ENCODE measurements at places on chromosomes 4 and X.

DNA sequence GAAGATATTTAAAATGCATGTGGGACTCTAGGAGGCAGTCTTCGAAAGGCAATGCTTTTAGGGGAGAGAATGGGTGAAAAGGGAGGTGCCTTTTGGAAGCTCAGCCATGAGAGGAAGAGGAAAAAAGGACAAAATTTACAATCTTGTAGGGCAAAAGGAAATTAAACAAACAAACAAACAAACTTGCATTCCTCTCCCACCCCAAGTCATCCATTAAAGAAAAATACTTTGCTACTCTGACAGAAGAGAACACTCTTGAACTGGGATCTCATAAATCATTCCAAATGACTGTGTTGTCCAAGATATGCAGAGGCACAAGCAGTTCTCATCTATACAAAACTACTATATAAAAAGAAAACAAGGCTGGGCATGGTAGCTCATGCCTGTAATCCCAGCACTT, 46.7 kb downstream of the HELQ start:
- no peak for DNase-seq

DNA sequence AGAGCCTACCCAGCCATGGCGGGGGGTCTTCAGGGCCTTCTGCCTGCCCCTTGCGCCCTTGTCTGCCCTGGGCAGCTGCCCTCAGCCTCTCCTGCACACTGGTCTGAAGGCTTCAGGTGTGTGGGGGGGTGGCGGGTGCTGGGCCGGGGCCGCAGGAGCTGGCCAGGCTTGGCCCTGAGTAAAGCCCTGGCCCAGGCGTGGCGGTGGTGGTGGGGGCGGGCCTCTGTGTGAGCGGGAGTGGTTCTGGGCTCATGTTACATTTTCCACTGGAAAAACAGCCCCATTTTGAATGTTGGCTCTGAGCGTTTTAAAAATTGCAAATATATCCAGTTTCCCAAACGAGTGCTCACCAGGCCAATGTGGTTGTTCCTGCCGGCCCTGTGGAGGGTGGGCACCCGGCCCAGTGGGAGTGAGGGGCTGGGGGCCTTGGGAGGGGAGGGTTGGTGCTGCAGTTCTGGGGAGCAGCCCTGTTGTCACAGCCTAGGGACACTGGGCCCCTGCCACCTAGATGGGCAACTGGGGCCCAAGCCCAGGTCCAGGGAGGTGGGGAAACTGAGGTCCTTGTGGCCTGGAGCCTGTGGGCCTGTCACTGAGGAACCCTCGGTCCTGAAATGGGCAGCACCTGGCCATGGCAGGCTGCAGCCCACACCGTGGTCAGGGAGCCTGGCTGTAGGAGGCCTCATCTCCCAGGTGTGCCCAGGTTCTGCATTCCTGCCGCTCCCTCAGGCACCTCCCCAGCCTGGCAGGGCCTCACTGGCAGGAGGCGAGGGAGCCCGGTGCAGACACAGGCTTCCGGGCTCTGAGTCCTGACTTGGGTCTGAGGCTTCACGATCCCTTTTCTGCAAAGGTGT, 28.3 kb downstream of the FGFRL1 start:
- peak; percentile 61 for DNase-seq

- no peak for DNase-seq
Observed at GRCh38 chr4:37780444-37781130, 45.9 kb upstream of the PGM2 start.

DNA sequence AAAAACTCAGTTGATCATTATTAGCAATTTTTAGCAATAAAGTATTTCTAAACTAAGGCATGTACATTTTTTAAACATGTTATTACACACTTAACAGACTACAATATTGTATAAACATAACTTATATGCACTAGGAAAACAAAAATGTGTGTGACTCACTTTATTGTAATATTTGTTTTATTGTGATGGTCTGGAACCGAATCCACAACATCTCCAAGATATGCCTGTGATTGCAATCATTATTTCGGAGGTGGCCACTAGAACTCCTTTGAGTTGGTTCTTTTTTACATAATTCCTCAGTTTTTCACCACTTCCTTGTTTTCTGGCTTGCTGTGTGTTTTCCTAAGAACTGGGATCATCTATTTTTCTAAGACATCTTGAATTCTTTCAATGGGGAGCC, 53.7 kb downstream of the FBXW7 start:
- DNase-seq: no peak

DNA sequence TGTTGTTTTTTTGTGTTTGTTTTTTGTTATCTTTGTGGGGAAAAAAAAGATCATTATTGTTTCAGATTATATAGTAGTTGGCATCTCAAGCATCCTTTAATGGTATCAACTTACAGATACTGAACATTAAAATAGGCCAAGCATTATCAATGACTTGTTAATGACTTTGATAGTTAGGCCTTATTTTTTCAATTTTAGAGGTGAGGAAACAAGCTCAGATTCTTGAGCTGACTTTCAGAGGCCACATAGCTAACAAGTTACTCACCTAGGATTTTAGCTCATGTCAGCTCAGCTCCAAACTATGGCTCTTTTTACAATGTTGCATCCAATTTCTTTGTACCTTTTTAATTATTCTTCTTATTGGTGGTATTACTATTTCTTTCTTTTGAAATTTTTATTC, 471 bp upstream of the PLAC8 start:
- no peak for DNase-seq

DNA sequence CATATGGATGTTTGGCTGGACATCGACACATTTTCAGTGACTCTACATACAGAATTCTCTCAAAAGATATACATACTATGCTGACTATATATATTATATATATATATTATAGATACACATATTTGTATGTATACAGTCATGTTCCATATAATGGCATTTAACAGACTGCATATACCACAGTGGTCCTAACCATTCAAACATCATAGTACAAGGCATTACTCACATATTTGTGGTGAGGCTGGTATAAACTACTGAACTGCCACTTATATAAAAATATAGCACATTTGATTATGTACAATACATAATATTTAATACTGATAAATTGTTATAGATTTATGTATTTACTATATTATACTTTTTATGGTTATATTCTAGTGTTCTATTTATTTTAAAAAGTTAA, 168.5 kb downstream of the IL15 start:
- DNase-seq: no peak

GRCh38 chr4:8033067-8033755, 93.5 kb upstream of the AFAP1 start:
- no peak for DNase-seq

DNA sequence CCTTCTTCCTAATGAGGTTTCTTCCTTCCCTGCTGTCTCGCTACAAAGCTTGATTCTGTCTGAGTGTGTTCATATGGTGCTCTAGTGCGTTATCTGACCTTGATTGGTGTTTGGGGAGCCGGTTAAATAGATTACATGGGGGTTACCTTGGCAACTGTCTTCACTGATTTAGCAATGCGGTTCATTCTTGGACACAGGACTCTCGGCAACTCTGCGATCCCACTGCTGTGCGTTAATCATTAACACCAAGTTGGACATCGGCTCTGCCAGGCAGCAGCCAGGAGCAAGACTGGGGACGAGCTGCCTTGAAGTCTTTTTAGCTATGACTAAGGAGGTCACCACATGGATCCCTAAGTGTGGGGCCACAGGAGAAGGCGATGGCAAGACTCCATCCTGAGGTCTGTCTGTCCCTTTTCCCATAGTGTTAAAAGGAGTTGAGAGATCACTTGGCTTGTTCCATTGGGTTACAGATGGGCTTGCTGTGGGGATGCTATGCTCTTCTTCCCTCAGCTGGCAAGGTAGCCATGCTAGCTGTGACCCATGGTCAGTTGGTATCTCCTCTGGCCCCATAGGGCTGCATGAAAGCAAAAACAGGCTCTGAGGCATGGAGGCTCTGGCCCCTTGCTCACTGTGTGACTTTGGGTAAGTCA, 93.4 kb upstream of the MAMLD1 start:
- DNase-seq: no peak

DNA sequence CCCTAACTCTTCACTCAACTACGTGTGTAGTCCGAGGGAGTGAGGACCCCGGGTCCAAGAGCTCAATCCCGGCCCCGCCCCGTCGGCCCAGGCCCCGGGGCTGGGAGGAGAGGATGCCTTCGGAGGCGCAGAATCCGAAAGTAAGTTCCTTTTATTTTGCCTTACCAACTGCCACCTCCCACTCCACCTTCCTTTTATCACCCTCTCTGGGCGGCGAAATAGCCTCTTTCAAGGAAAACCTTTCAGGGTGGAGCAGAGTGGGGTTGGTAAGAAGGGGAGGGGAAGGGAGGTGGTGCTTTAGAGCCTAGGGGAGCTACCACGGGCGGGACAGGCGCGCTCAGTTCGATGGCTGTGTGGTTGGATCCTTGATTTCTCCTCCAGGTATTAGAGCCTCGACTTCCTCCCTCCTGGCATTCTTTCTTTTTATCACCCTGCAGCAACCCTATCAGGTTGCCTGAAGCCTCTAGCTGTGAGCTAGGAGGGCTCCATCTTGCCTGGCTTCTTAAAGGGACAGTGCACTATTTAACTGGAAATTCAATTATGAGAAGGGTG, 191.2 kb downstream of the RRAGB start:
- peak; percentile 8 for DNase-seq

GRCh38 chrX:39162322-39162735, 361.1 kb downstream of the MID1IP1 start:
- DNase-seq: no peak

GRCh38 chr4:5993876-5994811, 24.1 kb downstream of the C4orf50 start:
- DNase-seq: no peak

GRCh38 chr4:179596621-179597020, 2154.4 kb upstream of the AGA start:
- no peak for DNase-seq

GRCh38 chr4:157837071-157837703, 335.6 kb downstream of the GASK1B start:
- no peak for DNase-seq

- no peak for DNase-seq
Observed at GRCh38 chr4:183760326-183760725, 101.2 kb downstream of the TRAPPC11 start.

GRCh38 chrX:9829308-9830267, 43.4 kb downstream of the SHROOM2 start:
- no peak for DNase-seq

DNA sequence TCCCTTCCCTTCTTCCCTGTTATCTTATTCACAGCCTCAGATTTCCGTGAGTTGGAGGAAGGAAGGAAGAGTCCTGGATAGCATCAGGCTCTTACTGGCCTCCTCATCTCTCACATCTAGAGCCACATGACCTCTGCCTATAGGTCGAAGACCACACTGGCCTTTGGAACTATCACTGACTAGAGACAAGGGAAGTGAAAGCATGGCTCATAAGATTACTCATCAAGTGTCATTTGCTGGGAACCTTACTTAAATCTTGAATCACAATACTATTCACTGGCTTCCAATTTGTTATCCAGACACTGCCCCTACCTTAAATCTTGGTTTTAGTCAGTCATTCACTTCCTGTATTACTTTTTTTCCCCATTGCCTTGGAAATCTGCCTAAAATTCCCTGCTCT, 61.6 kb upstream of the MTMR8 start:
- no peak for DNase-seq

DNA sequence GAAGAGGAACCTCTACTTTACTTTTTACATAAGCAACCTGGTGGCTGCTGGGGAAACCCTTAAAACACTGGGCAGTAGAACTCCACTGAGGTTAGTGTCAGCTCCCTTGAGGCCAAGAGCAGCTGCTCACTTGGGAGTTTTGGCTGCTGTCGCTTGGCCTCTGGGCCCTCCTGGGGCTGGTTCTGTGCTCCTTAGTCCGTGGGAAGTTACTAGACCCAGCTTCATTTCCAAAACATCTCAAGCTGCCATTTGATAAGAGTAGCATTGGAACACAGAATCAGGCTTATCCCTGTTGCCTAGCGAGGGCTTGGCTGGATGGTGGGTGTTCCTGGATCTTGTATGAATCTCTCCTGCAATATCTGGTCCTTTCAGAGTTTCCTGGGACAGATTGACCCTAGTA, 26.1 kb downstream of the RNF4 start:
- no peak for DNase-seq

GRCh38 chr4:84220990-84221389, 278.1 kb downstream of the NKX6-1 start:
- no peak for DNase-seq

GRCh38 chr4:112277220-112277619, 8.5 kb downstream of the TIFA start:
- no peak for DNase-seq

- no peak for DNase-seq
Observed at GRCh38 chr4:52477191-52477780, 181.8 kb downstream of the USP46 start.

GRCh38 chr4:182370491-182370890, 127.3 kb downstream of the TENM3 start:
- DNase-seq: no peak

GRCh38 chrX:38311743-38312142, 15.6 kb downstream of the RPGR start:
- no peak for DNase-seq

- no peak for DNase-seq
Observed at GRCh38 chrX:23503835-23504539, 163.3 kb upstream of the PRDX4 start.

DNA sequence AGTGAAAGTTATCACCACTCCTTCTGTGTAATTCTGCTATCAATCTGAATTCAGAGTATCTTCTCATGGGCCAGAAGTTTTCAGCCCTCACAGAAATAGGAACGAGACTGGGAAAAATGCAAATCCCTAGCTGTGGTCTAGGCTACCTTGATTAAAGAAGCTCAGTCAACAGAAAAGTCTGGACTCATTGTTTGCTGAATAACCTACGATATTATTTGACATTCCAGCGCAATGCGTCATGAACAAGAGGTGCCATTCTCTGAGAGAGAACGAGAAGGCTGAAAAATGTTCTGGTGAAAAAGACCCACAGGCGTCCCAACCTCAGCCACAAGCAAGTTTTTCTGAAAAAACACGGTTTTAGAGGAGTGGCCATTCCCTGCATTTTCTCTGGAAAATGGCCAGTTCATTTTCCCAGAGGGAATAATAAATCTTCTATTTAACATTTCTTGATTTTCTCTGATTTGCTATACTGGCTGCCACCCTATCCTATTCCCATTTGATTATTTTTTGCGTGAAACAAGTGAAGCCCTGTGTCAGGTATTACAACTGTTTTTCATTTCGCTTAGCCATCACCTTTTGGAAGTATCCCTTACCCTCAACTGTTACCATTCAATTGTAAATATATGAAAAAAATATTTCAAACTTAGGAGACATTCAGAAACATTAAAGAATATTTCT, 1117.6 kb upstream of the PRKX start:
- DNase-seq: no peak

DNA sequence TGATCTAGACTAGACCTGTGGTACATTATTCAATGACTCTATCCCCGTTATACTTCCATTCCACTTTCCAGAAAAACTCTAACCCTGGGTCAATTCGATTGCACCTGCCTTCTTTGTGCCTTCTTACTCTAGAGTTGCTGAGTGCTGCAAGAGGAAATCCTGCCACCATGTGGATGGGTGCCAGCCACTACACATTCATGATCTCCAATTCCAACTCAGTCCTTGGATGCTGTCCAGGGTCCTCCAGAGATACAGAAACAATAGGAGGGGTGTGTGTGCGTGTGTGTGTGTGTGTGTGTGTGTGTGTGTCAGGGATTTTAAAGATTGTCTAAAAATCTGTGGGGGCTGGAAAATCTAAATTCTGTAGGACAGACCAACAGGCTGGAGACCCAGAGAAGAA, 42.9 kb upstream of the INTS6L start:
- peak; percentile 64 for DNase-seq

GRCh38 chr4:128600996-128601871, 208.3 kb upstream of the JADE1 start:
- DNase-seq: peak; percentile 12
